ENCODE measurements at places on chromosomes 4 and X. TPM values are rescaled to one million over a fixed set of nuclear protein-coding genes. Genes with fewer than 3 reads are reported as not detected.

Gene H2BW1
- total RNA-seq, result not detected

Gene PDCL2
- not detected for total RNA-seq

Gene PJA1
- total RNA-seq, result 118 TPM

Gene COL25A1
- total RNA-seq, result 62.1 TPM

Gene EXOC1L
- total RNA-seq, result not detected

Gene ZFP42
- 1.4 TPM for total RNA-seq

Gene LIN54
- 25.8 TPM for total RNA-seq
